K562 (cell line): ENCODE measurements at places on chromosomes 5 and 9. TPM values are rescaled to one million over a fixed set of nuclear protein-coding genes. Genes with fewer than 3 reads are reported as not detected.

The HNRNPH1 gene
- total RNA-seq: 544 and 561 TPM in 2 replicates

GRCh38 chr9:136882109-136882946 is 4.0 kb upstream of the TRAF2 start:
- peak; percentile 59 for DNase-seq

DNA sequence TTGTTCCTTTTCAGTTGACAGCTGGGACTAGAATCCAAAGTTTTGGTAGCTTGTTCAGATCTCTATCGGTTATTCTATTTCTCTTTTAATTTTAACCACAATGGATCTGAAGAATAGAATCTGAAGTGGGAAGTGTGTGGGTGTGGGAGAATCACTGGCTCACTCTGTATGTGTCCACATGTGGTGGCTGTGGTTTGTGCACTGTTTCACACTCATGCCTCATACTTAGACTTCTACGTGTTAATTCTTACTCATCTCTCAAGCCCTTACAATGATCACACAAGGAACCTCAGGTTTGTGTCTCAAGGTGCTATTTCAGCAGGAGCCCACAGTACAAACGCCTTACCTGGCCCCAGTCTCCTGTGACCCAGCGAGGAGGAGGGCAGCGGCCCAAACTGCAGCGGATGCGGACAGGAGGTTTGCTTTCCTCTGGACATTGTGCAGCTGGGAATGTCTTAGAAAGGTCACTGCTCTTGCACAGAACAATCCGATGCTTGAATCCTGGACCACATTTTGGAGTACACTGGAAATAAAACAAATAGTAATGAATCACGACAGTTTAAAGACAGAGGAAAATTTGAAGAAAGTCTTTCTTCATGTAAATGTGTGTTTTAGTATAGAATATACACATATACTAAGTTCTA is 309.1 kb downstream of the ADAMTS6 start:
- DNase-seq: no peak

GRCh38 chr5:129367883-129368282 is 92.2 kb upstream of the ADAMTS19 start:
- no peak for DNase-seq

- DNase-seq: no peak
These were observed 47.2 kb downstream of the AOPEP start for GRCh38 chr9:94773655-94774054.

- DNase-seq: no peak
These were observed 50.1 kb upstream of the PWWP2A start for GRCh38 chr5:160169326-160169725.

DNA sequence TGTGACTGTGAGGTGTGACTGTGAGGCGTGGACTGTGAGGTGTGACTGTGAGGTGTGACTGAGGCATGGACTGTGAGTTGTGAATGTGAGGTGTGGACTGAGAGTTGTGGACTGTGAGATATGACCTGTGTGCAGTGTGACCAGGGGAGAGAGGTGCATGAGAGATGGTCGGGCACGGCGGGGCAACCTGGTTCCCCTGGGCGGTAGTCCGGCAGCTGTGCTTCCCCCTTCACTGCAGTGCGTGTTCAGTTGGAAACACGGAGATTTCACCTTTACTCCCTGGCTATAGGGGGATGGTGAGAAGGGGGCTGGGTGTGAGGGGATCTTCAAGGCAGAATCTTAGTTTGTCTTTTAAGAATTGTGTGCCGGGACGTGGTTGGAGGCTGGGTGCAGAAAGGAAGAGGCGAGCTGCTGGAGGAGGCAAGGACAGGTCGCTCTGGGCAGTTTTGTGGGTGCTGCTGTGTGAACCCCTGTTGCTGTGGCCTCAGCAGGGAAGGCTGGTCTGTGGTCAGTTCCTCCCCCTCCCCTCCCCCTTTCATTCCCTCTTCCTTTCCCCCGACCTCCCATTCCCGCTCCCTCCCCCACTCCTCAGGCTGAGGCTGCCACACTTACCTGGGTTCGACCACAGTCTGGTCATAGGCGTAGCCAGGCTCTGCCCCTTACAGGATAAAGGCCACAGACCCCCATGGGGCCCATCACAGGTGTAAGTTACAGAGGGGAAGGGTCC is 39.3 kb downstream of the CEP72 start:
- DNase-seq: no peak

GRCh38 chr9:37284636-37285035 is 137.9 kb upstream of the GRHPR start:
- DNase-seq: no peak

DNA sequence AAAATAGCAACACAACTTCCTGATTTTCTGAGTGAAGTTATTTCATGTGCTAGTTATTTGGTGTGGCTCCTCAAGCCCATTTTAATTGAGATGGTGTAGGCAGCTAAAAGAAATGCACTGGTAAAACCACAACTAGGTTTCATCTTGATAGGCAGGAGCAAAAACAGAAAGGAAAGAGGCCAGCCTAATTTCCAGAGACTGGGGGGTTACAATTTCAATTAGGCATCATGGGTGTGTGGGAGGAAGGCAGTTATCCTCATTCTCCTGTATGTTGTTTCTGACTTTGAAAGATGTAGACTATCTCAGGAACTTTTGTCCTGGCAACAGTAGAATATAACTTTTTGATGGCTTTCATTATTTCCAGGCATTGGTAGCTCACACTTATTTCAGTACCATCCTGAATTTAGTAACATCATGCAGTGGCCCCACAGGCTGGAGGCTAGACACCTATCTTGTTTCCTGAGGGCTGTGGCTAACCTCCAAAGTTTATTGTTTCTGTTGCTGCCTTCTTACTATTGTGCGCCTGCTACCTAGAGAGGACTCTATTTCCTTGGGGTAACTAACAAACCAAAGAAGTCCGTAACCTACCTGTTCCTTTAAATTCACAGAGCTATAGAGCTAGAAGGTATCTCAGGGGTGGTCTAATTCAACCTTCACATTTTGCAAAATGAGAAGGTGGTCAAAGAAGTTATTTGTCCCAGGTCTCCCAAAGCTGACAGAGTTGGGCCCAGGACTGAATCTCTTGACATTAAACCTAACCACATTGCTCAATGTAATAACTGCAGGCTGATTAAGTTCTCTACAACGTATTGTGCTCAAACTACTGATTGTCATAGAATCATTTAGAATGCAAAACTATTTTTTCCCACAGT is 42.4 kb downstream of the FYB1 start:
- peak; percentile 62 for DNase-seq

GRCh38 chr5:109703829-109704228 is 14.1 kb downstream of the MAN2A1 start:
- DNase-seq: peak; percentile 91

DNA sequence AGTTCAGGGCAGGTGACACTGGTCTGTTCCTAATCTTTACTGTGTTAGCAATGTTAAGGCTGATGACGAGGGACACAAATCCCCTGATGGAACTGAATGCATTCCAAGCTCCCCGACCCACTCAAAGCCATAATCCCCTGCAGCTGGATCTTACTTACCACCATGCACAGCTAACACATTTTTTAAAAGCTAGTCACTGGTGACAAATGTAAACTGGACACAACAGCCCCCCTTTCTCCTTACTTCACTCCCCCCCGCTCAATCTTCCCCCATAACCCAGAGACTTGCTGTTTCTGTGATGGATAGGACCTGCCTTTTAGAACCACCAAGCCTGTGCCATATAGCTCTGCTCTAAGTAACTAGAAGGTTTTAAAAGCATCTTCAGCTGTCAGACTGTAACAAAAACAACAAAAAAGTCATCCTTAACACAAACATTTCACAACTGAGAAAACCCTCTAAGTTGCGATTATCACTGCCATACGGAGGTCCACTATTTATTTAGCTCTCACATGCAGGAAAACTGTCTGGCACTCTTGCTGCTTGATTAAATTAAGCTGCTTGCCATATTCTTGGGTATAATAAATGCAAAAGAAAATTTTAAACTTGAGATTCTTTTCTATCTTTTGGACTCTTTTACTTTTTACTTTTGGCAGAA is 44.4 kb downstream of the BNC2 start:
- DNase-seq: no peak

DNA sequence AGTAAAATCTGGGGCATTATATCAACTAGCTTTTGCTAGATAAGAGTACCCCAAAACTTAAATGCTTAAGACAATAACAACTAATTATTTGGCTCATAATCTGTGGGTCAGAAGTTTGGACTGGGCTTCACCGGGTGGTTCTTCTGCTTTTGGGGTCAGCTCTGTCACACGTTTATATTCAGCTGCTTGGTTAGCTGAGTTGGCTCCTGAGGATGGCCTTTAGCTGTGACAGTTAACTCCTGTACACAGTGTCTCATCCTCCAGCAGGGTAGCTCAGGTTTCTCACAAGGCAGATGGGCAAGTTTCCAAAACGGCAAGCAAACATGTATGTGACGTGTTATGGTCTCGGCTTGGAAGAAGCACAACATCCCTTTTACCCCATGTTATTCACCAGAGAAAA is 488.2 kb downstream of the TLE4 start:
- no peak for DNase-seq

DNA sequence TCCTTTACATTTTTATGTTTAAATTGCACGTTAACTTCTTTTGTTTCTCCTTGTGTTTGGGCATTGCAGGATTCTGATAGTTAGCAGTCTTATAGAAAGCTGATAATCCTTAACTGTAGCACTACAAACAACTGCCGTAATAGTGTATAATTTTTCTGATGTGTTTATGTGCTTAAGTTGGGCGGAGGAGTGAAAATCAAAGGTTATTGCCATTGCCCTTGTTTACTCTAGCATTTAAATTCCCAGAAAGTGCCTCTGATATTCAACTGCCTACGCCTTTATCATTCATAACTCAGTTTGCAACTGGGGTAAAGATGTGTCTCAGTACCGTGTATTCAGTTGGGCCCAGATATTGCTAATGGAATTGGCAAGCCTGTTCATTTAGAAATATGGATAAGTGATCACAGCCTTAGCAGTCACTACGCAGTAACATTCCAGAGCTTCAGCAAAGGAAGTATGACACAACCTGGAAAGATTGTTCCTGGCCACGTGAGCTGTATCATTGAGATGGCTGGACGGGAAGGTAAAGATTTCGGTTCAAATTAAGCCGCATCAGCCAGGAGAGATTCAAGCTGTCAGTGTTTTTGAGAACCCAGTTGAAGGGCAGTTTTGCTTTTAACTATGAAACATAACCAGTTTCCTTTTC is 28.1 kb upstream of the LRRTM2 start:
- no peak for DNase-seq

DNA sequence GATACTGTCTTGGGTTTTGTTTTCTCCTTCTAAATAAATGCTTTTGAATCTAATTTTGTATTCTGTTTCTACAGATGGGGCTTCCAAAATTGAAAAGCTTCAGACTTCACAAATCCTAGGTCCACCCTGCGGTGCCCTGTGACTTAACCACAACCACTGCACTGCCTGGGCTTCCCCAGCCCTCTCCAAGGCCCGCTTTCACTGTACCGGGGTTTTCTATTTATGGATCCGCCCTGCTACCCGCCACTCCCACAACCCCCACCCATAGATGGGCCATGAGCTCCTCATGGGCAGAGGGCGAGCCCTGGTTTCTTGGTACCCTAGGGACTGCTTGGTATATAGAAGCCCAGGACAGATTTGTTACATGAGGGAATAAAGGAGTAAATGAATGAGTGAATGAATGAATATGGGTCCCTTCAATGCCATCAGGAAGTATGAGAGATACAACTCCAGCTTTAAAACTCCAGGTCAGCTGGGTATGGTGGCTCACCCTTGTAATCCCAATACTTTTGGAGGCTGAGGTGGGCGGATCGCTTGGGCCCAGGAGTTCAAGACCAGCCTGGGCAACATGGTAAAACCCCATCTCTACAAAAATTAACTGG is 39.8 kb upstream of the NEK6 start:
- no peak for DNase-seq

The ARHGEF28 gene
- total RNA-seq: 0.07 and 0.27 TPM in 2 replicates

DNA sequence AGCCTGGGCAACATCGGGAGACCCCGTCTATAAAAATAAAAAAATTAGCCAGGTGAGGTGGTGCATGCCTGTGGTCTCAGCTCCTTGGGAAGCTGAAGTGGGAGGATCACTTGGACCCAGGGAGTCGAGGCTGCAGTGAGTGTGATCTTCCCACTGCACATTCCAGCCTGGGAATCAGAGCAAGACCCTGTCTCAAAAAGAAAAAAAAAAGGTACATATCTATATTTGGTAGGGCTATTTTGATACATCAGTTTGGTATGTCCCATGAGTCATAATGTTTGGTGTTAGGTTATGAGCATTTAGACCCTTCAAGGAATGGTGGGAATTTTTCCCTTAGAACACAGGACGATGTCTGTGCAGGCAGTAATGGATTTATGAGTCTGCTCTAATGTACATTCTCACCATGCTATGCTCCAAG is 55.3 kb upstream of the POU4F3 start:
- DNase-seq: no peak

The AGGF1 gene
- 16.7 and 17.2 TPM in 2 replicates for total RNA-seq

- DNase-seq: peak; percentile 43
These were observed 100.8 kb upstream of the DHFR start for GRCh38 chr5:80755626-80756025.

DNA sequence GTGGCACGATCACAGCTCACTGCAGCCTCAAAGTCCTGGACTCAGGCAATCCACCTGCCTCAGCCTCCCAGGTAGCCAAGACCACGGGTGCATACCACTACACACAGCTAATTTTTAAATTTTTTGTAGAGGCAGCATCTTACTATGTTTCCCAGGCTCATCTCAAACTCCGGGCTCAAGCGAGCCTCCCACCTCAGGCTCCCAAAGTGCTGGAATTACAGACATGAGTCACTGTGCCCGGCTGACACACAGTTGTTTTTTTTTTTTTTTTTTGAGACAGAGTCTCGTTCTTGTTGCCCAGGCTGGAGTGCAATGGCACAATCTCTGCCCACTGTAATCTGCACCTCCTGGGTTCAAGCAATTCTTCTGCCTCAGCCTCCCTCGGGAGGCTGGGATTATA is 70.1 kb upstream of the CNOT6 start:
- DNase-seq: no peak

DNA sequence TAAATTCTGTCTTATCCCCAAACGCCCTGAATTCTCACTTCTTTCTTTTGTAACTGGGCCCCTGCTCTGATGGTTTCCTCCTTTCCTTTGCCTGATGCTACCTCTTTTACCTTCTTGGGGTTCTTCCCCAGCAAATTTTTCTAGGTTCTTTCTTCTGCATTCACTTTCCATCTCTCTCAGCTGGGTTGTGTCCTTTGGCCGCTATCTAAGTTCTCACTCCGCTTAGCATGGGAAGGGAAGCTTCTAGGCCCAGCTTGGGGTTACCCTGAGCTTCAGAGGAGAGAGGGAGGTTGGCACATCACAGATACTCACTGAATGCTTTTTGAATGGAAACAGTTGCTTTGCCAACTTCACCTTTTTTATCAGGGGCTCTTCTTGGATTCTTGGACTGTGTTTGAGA is 17.0 kb downstream of the PALM2AKAP2 start:
- DNase-seq: no peak

DNA sequence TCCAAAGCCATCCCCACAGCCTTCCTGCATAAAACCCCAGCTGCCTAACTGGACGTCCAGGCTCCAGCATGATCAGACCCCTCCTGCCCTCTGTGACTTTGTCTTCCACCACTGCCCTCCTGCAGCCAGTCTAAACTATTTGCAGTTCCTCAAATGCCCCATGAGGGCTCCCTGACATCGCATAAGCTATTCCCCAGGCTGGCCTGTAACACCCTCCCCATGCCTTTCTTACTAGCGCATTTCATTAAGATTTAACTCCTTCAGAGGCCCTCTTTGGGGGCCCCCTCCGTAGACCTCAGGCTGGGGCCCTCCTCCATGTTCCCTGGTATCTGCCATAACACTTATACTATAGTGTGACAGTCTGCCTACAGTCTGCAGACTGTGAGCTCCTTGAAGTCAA is 15.5 kb upstream of the SMIM23 start:
- no peak for DNase-seq

The FCN1 gene
- total RNA-seq: not detected in 2 replicates
